ENCODE measurements at places on chromosomes 1 and 21. TPM values are rescaled to one million over a fixed set of nuclear protein-coding genes. Genes with fewer than 3 reads are reported as not detected.

KIF14 gene
- total RNA-seq: 16.9 TPM

GRCh38 chr1:172339842-172340241 lies 80.6 kb upstream of the C1orf105 start:
- H3K36me3 ChIP-seq: no peaks in the 10 kb centered on the region
- H3K27me3 ChIP-seq: no peaks in the 10 kb centered on the region
- no peak overlapping the region for H3K27ac ChIP-seq
- no peak overlapping the region for H3K4me3 ChIP-seq
- no peak for DNase-seq

GRCh38 chr1:26360807-26361604 lies 7.1 kb upstream of the CRYBG2 start:
- no peak overlapping the region for H3K27ac ChIP-seq
- peaks cover 32% of the 10 kb centered on the region for H3K4me1 ChIP-seq
- H3K27me3 ChIP-seq: peaks cover 6% of the 10 kb centered on the region
- DNase-seq: no peak
- no peaks in the 10 kb centered on the region for H3K36me3 ChIP-seq

DNA sequence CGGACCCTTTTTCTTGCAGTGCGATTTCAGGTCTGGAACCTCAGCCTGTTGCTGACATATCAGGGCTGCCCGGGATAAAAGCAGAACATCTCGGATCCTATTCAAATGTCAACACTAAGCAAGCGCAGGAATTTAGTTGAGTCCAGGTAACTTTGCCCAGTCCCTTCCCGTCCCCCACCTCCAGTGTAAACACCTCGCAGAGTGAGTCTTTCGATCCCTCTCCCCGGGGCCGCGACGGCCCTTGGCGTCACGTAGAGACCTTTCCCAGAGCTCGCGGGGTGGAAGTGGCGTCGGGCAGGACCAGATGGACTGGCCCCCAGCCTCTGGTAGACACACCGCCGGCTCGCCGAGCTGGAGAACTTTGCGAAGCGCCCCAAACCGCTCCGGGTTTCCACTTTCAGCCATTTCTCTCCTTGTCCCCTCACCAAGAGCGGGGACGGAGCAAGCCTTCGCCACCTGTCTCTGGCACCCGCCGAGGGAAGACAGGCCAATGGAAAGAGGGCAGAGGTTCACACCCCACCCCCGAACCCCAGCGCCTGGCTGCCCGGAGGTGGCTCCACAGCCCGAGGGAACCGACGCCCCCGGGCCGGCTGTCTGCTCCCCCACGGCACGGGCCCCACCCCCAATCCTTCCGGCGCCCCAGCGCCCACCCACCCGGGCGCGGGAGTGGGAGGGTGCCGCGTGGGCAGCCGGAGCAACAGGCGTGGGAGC lies 570 bp downstream of the KCND3 start:
- peak overlapping the region; percentile 20 for H3K4me3 ChIP-seq
- H3K27ac ChIP-seq: no peak overlapping the region
- H3K36me3 ChIP-seq: no peaks in the 10 kb centered on the region
- DNase-seq: no peak
- H3K4me1 ChIP-seq: peaks cover 19% of the 10 kb centered on the region
- peaks cover 49% of the 10 kb centered on the region for H3K27me3 ChIP-seq

- no peaks in the 10 kb centered on the region for H3K36me3 ChIP-seq
- H3K27ac ChIP-seq: no peak overlapping the region
- H3K4me1 ChIP-seq: no peaks in the 10 kb centered on the region
- H3K4me3 ChIP-seq: no peak overlapping the region
- H3K27me3 ChIP-seq: peaks cover 8% of the 10 kb centered on the region
- DNase-seq: no peak
Measured at GRCh38 chr1:14704846-14705245, 106.4 kb downstream of the KAZN start.
